ENCODE measurements at places on chromosomes 6 and 20.

GRCh38 chr20:33280775-33281174 is 2.2 kb upstream of the BPIFB1 start:
- DNase-seq: no peak

GRCh38 chr20:4814696-4815252 is 93.1 kb downstream of the PRND start:
- DNase-seq: peak; percentile 84

DNA sequence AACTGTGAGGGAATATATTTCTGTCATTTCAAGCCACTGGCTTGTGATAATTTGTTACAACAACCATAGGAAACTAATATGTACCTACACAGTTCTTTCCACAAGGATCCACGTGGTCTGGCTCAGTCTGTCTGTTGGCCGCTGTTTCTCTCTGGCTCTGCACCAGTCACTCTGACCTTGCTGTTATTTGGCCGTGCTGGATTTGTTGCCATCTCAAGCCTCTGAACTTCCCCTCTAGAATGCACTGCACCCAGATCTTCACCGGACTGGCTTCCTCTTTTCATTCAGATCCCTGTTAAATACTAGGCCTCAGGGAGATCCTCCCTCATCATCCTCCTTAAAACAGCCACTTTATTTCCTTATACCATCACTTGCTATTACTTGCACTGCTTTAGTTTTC is 446.8 kb downstream of the TFAP2B start:
- DNase-seq: no peak

- no peak for DNase-seq
These were observed 40.4 kb downstream of the PTPRK start for GRCh38 chr6:128479991-128480390.

- DNase-seq: no peak
These were observed 118.4 kb downstream of the SASH1 start for GRCh38 chr6:148460876-148461646.

- DNase-seq: no peak
These were observed 69.5 kb upstream of the ELOVL5 start for GRCh38 chr6:53418288-53418687.

DNA sequence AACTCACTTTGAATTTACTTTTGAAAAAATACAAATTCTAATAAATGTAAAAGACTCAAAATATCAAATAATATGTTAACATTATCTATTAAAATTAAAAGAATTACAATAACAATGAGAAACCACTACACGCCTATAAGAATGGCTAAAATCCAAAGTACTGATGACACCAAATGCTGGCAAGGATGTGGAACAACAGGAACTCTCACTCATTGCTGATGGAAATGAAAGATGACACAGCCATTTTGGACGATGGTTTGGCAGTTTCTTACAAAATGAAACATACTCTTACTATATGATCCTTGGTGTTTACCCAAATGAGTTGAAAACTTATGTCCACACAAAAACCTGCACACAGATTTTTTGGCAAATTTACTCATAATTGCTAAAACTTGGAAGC is 15.6 kb upstream of the STX11 start:
- no peak for DNase-seq

DNA sequence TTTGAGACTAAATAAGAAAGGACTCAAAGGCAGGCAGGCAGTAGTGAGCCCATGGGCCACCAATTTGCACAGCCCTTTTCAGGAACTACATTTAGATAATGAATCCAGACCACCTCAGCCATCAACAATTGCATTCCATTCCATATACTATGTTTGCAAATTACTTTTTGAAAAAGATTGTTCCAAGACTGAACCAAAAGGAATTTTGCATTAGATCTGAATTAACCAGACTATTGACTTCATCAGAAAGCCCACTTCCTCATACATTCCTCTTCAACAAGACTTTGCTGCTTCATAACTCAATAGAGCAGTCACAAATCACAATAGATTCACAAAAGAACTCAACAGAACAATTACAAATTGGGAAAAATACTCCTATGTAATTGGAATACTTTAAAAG is 229.1 kb downstream of the SIM1 start:
- DNase-seq: no peak

- DNase-seq: no peak
These were observed 359.2 kb downstream of the GJA1 start for GRCh38 chr6:121794630-121795029.

DNA sequence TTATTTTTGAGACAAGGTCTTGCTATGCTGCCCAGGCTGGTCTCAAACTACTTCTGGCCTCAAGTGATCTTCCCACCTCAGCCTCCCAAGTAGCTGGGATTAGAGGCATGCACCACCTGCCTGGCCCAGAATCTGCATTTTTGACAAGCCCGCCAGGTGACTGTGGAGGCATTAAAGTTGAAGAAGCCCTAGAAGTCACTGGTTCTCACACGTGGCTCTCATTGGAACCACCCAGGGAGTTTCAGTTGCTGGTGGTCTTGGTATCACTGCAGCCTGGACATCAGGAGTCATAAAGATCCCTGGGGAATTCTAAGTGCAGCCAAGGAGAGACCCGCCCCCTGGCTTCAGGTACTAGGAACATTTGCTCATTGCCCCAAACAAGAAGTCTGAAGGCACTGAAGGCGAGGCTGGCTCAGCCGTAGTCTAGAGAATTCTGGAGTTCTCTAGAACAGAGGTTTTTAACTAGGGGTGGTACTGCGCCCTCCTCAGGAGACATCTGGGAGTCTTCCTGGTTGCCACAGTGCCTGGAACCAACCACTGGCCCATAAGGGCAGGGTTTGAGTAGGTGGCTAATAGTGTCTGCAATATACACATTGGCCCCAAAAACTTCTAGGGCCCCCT is 182.8 kb downstream of the ZMYND8 start:
- no peak for DNase-seq

- no peak for DNase-seq
These were observed 26.8 kb downstream of the TRMT6 start for GRCh38 chr20:5923493-5923892.

DNA sequence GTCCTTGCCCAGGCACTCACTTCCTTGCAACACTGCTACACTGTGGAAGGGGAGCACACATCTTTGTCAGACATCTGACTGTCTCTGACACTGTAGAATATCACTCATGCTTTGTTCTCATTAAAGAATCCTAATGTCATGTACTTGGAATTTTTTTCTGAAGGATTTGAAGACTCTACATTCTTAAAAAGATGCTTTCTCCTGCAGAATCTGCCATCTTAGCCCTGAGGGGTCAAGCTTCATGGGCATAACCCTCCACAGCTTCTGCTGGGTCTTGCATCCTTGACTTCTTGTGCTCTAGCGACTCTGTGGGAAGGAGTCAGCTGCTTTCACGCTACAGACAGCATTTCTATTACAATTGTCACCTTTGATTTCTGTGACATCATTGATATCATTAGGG is 417.2 kb downstream of the QKI start:
- no peak for DNase-seq

DNA sequence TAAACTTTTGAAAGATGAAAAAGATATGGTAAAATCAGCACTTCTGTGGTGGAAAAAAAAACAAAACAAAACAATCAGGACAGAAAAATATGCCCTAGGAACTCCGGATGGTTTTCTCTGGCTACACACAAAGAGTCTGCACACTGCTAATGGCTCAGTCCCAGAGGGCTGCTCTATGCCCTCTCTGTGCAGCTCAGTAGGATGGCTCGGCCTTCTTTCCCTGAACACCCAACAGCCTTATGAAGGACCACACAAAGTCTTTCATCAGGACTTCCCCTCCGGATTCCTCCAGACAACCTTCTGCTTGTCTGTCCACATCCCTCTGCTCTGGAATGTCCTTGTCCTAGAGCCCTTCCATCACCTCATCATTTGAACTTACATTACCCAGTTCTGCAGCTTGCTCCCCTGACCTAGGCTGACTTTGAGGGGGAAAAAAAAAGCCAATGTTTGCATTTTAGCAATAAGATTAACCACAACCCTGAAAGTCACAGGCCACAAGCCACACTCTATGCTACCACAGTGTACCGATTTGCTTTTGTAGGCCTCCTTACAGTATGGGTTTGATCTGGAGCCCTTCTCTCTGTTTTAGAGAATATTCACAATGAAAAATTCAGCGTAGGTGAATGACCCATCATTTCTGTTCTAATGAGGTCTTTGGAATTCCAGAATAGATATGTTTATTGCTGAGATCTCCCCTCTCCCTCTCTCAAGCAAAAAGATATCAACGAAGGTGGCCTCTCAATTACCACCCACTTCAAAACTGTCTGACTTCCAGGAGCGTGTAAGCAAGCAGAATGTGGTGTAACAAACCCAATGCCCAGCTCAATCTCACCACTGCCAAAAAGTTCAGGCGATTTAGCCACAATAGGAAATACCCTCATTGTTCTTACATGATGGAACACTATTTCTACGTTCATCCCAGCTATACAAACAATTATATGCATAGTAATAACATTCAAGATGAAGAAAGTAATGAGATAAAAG is 164.0 kb downstream of the GMDS start:
- DNase-seq: peak; percentile 52

DNA sequence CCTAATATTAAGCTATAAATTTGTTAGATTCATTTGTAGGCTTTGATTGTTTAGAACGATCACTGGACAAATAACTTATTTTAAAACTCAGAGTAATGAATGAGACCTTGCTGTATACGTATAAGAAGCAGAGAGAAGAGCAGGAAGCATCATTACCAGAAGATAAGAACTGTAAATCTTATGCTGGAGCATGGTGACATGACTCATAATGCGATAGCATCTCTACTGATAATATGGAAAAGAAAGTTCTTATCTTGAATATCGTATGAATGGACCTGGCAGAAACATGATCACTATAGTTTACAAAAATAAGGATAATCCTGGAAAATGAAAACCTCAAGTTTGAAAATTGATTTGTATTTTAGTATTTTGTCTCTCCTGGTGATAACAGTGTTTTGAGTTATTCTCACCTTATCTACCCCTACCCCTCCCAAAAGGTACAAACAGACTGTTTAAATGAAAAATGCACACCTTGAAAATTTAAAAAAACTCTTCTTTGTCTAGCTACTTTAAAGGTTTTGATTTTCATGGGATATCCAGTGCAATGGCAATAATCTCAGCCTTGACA is 2.0 kb upstream of the ZSCAN26 start:
- DNase-seq: no peak

DNA sequence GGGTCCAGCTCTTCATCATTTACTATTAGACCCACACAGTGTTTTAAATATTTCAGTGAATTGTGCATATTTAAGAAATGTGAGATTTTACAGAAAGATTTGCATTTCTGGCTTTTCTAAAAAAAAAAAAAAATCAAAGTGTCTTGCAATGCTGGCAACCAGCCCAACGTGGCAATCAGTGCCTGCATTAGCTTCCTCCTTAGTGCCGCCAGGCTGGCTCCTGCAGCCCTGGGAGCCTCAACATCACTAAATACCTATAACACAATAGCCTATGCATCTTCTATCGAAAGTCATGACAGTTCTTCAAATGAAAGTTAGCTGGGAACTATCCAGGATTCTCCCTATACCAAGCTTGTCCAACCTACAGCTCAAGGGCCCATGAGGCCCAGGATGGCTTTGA is 9.4 kb upstream of the CD93 start:
- DNase-seq: no peak

GRCh38 chr6:129112591-129112990 is 229.7 kb downstream of the LAMA2 start:
- DNase-seq: no peak

GRCh38 chr6:52550014-52550575 is 26.8 kb downstream of the TRAM2 start:
- DNase-seq: no peak
